ENCODE measurements at places on chromosomes 16 and 17.

DNA sequence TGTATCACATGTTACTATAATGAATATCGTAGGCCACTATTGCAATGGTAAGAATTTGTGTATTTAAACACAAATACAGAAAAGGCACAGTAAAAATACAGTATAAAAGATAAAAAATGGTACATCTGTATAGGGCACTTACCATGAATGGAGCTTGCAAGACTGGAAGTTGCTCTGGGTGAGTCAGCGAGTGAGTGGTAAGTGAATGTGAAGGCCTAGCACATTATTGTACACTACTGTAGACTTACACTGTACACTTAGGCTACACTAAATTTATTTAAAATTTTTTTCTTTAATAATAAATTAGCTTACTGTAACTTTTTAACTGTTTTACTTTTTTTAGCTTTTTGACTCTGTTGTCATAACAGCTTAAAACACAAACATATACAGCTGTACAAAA lies 42.5 kb downstream of the AKAP10 start:
- DNase-seq, result no peak

DNA sequence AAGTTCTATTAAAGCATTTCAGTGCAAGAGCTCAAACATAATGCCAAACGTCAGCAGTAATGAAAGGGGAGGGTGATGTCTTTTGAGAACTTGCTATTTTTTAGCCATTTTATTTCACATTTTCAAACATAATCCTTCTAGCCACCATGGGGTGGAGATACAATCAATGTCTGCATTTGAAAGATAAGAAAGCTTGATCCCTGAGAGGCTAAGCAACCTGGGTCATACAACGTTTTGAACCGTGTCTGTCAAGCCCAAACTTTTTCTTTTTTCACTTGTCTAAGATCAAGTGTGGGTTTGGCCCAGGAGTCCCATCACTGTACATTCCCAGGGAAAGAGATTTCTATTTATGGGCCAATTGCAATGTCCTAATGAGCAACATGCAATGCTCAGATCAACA lies 331.1 kb downstream of the SLC39A11 start:
- no peak for DNase-seq

- DNase-seq, result no peak
Measured at GRCh38 chr16:2196162-2196980, at the start of gene CASKIN1. Gene CASKIN1 (minus strand): TSS chr16:2196605. CDS start chr16:2196432, 173 bp downstream.

GRCh38 chr17:37274461-37274860 lies 101.3 kb upstream of the C17orf78 start:
- DNase-seq, result no peak

DNA sequence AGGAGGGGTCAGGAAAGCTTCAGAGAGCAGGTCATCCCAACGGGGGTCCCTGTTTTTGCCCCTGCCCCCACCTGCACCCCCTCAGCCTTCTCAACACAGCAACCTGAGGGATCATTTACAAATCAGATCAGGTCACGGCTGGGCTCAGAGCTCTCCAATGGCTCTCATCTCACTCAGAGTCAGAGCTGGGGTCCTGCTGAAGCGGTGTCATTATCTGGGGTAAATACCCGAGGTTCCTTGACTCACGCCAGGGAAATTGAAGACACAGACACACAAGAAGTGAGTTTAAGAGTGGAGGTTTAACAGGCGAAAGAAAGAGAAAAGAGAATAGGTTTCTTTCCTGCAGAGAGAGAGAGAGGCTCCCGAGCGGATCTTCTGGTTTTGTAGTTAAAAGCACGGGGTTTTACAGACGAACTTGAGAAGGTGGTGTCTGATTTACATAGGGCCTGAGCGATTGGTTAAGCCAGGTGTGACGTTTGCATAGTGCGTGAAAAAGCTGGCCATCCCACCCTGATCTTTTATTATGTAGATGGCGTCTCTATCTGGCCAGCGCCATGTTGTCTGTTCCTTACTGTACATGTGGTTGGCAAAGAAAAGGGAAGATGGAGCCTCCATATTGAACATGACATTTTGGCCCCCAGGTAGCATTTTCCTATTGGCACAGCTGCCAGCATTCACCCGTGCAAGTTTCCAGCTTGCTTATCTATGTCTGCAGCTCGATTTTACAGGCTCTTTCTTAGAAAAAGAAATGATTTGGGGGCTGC lies 51.4 kb downstream of the WSB1 start:
- DNase-seq, result no peak

- peak; percentile 83 for DNase-seq
Measured at GRCh38 chr17:43673516-43674323, 12.0 kb upstream of the MEOX1 start.

DNA sequence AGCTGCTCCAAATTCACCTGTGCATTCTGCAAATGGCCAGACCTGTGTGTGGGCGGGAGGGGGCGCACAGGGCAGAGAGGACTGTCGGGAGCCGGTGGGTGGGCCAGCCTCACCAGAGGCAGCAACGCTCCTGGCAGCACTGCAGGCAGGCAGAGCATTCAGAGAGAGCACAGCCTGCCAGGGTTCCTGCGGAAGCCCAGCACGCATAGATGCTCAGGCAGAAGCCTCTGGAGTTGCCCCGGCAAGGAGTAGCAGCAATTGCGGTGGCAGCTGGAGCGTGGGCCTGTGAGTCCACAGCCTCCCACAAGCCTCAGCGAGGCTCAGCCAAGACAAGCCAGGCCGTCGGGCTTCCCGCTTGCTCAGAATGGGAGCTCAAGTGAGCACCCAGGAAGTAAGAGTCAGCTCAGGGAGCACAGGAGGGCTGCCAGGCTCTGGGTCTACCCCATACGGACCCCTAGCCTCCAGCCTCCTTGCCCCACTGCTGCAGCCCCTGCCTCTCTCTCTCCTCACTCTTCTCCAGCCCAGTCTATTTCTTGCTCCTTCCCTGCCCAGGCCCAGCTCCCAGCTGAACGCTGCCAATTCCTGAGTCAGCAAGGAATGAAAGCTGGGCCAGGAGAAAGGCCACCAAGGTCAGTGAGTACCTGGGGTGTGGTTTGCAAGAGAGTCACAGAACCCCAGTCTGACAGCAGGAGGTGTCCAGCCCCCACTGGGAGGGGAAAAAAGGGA lies 9.6 kb downstream of the EMC6 start:
- no peak for DNase-seq

- no peak for DNase-seq
Measured at GRCh38 chr17:37375706-37376105, at the start of gene C17orf78. Gene C17orf78 (plus strand): TSS chr17:37375985. CDS start chr17:37376093, 108 bp downstream.

DNA sequence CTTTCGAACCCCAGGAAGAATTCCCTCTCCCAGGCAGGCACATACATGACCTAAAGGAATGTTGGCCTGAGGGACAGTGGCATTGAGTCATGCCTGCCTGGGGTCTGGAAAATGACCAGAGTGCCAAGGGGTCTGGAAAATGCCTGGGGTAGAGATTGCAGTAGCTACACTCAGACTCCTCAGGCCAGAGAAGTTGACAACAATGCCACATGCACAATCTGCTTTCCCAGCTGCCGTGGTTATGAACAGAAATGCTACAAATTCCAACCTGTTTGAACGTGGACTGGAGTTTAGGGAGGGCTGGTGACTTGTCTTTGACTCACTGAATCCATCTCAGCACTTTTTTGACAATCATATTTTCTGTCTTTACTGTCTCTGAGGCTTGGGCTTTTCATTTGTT lies 250.0 kb downstream of the ABCC12 start:
- DNase-seq, result no peak

DNA sequence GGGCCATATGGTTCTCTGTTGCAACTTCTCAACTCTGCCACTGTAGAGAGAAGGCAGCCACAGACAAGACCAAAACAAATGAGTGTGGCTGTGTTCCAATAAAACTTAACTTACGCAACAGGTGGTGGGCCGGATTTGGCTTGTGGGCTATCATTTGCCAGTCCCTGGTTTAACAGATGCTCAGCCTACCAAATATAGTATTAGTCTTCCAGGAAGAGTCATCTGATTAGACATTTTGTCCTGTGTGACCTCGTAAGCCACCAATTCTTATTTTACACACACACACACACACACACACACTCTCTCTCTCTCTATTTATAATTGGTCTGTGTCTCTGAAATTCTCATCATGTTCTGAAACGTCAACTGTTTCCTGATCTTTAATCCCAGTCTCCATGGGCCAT lies 245.9 kb downstream of the XYLT1 start:
- no peak for DNase-seq

GRCh38 chr17:20172376-20172775 lies 163.2 kb downstream of the SPECC1 start:
- DNase-seq, result no peak

DNA sequence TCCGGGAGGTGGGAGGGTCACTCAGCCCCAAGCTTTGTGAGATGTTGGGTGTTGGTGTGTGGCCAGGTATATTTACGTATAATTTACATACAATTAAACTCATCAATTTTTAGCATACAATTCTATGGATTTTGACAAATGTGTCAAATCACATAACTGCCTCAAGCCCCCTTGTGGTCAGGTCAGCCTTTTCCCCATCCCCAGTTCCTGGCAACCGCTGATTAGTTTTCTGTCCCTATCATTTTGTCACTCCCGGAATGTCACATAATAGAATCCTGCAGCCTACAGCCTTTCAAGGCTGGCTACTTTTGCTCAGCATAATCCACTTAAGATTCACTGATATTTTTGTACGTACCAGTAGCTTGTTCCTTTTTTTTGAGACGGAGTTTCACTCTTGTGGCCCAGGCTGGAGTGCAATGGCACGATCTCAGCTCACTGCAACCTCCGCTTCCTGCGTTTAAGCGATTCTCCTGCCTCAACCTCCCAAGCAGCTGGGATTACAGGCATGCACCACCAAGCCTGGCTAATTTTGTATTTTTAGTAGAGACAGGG lies 19.3 kb upstream of the RAI1 start:
- no peak for DNase-seq

- DNase-seq, result no peak
Measured at GRCh38 chr17:33239702-33240101, 53.4 kb downstream of the ASIC2 start.

DNA sequence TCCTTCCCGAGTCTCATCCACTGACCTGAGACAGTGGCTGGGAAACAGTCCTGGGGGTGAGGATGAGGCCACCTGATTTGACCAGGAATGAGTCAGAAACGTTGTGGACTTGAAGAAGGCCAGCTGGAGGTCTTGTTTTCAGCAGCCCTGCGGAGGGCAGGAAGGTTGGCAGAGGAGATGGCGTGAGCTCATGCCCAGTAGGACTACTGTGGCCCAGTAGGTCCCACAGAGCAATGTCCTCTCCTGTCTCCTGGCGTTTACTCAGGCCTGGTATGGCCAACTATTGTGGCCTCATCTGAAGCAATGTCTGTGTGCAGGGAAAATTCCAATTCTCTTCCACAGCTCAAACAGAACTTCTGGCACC lies 84.1 kb upstream of the DNAJA2 start:
- no peak for DNase-seq

DNA sequence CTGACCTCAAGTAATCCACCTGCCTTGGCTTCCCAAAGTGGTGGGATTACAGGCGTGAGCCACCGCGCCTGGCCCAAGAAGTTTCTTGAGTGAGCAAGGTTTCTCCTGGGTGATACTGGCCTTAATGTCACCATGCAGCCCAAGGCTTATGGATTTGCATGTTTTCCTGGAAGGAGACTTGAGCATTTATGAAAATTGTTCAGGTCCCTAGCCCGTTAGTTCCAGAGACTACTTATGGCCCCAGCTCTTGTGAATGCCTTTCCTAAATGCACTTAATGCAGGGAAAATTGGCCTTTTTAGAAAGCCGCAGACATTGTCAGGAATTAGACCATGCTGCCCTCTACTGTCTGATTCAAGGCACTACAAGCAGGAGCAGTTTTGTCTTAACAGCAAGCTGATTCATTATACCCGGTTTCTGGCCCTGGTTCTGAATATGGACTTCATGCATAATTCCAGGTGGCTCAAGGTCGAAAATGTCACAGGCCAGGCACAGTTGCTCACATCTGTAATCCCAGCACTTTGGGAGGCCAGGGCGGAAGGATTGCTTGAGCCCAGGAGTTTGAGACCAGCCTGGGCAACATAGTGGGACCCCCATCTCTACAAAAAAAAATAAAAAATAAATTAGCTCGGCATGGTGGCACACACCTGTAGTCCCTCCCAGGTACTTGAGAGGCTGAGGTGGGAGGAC lies 91.3 kb downstream of the SNX29 start:
- DNase-seq, result no peak

- DNase-seq, result no peak
Measured at GRCh38 chr16:57642160-57643135, 14.0 kb downstream of the ADGRG1 start.

- DNase-seq, result no peak
Measured at GRCh38 chr17:38925263-38925995, at the start of gene LASP1NB. Gene LASP1NB (plus strand): TSS chr17:38925614.

DNA sequence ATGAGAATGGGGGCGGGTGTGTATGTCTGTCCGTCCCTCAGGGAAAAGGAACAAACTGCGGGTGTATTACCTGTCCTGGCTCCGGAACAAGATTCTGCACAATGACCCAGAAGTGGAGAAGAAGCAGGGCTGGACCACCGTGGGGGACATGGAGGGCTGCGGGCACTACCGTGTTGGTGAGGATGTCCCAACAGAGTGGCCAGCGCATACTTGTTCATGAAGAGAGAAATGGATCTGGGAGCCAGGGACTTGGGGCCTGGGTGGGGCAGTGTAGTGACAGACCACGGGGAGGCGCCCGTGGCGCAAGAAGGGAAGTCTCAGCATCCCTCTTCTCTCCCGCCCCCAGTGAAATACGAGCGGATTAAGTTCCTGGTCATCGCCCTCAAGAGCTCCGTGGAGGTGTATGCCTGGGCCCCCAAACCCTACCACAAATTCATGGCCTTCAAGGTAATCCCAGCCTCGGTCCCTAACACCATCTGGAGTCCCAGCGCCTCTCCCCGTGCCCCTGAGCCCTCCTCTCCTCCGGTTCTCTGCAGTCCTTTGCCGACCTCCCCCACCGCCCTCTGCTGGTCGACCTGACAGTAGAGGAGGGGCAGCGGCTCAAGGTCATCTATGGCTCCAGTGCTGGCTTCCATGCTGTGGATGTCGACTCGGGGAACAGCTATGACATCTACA lies 3.5 kb upstream of the C17orf107 start:
- DNase-seq, result no peak

DNA sequence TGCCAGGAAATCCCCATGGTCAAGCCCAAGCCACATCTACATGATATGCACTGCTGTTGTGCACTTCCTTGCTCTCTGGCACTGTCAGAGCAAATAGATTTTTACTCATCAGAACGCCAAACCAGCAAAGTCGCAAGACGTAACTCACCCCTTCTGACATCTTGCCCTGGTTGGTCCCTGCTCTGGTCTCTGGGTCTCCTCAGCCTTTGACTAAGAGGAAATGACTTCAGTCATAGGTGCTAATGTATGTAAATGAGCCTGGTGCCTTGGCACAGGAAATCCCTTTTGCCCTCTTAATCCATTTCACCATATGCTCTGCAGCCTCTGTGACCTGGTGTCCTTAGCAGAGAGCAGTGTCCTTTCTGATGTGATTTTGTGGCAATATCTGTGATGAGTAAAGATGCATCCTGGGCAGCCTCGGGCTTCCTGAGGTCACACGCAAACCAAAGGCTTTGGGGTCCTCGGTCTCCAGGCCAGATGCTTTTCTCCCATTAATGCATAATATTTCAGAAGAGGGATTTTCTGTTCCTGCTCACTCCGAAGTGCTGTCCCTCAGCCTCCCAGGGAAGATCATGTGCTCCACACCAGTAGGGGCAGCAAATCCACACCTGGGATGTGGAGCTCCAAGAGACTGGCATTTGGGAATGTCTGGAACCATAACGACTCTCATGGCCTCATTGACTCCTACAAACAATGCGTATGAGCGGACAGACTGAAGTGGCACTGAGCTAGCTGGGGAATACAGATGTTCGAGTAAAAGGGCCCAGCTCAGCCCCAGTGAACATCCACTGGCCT lies 66.9 kb downstream of the GP2 start:
- DNase-seq, result no peak

- DNase-seq, result no peak
Measured at GRCh38 chr16:1381612-1382406, 30.1 kb downstream of the GNPTG start.

- no peak for DNase-seq
Measured at GRCh38 chr16:85229869-85230462, 117.7 kb upstream of the CIBAR2 start.

Measured in left forelimb (tissue), 1 donor.